ENCODE measurements at places on chromosomes 12 and 14. TPM values are rescaled to one million over a fixed set of nuclear protein-coding genes. Genes with fewer than 3 reads are reported as not detected.

- peak; percentile 3 for DNase-seq
These were observed 121.3 kb downstream of the RPS29 start for GRCh38 chr14:49464885-49465284.

DNA sequence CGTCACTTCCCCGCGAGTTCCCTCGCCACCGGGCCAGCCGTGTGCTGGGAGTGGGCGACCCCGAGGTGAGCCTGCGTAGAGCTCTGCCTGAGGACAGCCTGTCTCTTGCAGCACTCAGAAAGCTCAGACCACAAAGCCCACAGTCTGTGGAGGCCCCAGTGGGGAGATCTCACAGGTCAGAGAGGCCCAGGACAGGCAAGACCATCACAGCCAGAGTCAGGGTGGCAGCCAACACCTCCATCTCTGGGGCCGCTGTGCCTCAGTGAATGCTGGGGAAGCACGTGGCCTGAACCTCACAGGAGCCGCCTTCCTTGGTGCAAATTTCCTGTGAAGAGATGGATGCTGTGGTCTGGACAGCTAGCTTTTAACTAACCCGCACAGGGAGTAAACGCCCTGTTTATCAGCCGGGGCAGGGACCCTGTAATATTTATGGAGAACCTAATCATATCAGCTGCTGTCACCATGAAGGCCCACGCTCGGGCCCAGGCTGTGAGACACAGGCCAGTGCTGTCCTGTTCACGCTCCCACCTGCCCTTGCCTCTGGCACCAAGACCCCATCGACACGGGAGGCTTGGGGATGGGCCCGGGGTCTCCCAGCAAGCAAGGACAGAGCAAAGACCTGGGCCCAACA, 56.9 kb downstream of the CDC42BPB start:
- DNase-seq, result no peak

DNA sequence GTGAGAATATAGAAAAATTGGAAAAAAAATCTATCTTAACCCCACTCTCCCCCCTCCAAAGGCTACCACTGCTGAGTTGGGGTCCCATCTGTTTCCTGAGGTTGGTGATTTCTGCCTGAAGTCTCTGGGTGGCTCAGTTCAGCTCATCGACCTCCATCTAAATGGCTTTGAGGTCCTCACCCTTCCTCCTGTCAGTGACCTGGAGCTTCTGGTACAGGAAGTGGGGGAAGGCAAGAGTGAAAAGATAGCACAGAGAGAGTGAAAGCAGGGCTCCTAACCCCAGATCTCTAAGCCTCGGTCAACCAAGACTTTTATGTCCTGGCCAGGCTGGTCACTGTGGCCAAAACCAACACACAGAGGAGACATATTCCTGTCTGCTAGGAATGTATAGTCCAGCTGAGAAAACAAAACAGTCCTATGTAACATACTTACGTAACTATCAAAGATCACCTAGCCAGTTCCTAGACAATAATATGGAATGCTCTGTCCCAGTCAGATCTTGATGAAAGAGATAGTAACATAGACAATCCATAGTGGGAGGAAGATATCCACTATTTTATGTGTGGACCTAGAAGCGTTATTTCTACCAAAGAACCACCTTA, 12.3 kb upstream of the KRT73 start:
- no peak for DNase-seq

DNA sequence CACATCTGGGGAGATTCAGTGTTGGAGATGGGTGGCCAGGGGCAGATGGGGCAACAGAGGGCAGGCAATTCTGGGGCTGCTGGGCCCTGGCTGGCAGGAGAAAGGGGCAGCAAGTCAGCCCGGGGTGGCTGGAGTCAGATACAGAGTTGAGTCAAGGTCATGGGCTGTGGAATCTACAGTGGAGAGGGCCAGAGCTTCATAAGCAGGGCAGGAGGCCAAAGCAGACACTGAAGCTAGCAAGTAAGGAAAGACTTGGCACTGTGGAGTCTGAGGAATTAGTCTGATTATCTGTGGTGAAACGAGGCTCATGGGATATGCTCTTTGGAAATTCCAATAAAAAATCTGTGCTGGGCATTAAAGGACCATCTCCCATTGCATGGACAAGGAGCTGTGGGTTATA, 95.5 kb downstream of the TMX1 start:
- DNase-seq, result no peak

DNA sequence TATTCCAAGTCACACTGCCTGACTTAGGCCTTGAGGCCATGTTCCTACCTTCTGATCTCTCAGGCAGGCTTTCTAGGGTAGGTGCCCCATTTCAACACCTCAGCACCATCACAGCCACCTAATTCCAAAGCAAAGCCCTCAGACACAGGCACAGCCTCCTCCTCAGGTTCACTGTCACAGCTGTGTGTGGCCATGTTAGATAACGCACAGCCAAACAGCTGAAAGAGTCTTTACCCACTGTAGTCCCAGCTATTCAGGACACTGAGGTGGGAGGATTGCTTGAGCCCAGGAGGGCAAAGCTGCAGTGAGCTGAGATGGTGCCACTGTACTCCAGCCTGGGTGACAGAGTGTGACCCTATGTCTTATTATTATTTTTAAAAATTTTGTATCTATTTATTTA, 7.3 kb upstream of the TMEM229B start:
- no peak for DNase-seq

DNA sequence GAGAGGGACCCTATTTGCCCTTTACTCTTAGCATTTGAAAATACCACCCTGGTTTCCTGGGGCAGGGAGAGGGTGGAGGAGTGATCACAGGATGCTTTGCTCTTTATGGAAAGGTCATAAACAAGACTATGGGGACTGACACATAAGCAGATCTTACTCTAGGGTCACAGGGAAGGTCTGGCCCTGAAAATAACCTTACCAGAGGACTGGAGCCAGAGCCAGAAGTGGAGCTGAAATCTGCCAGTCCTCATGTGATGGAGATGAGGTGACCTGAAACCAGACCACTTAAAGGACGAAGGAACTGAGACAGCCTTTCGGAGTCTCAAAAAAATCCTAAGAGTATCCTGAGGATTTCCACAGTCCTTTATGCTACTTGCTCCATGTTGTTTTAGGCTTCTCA, 12.4 kb downstream of the PFKM start:
- no peak for DNase-seq

GRCh38 chr12:130830246-130830551, 8.9 kb downstream of the STX2 start:
- DNase-seq, result no peak

DNA sequence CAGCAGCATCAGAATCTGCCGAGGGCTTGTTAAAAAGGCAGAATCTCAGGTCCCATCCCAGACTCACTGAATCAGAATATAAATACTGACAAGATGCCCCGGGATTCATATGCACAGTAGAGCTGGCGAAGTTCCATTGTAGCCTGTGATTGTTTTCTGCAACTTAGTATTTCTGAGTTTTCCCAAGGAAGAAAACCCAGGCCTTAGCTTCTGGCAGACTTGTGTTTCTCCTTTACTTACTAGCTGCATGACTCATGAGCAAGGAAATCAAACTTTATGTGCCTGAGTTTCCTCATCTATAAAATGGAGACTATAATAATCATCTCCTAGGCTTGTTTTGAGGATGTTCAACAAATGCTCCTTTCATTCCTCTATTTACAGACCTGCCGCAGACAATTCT, 278.5 kb upstream of the PLEKHG7 start:
- no peak for DNase-seq

DNA sequence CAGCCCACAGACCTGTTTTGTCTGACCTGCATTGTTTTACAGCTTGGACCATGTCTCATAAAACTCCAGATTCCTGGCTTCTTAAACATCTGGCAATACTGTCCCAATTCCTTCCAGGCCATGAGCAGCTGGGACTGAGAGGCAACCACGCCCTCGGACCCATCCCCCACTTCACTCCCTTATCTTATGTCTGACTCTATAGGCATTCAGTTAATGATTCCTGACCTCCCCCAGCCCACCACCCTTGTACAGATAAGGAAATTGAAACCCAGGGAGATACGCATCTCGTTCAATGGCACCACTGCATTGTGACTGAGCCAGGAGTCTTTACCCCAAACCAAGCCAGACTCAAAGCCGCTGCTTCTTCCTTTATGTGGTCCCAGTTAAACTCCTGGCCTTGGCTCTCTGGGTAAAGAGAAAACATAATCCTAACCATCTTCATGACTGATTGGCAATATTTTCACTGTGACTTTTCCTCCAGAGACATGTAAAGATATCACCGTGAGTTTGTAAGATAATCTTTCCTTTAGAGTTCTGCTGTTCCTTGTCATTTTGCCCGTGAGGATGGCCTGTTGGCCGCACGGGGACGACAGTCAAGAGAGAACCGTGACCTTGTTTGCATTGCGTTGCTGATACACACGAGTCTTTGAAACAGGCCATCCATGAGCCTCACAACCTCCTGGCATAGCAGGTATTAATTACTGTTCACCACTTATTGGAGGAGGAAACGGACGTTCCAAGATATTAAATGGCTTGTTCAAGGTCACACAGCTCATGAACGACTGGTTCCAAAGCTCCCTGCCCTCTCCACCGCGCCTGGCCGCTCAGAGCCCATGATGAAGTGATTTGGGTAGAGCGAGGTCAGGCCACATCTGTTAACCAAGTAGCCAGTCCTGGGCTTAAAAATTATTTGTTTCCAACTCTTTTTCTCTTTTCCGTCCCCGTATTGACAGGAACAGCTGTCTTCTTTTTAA, 39.4 kb downstream of the MAP1LC3B2 start:
- no peak for DNase-seq

GRCh38 chr12:95633049-95633731, 81.9 kb upstream of the USP44 start:
- no peak for DNase-seq

DNA sequence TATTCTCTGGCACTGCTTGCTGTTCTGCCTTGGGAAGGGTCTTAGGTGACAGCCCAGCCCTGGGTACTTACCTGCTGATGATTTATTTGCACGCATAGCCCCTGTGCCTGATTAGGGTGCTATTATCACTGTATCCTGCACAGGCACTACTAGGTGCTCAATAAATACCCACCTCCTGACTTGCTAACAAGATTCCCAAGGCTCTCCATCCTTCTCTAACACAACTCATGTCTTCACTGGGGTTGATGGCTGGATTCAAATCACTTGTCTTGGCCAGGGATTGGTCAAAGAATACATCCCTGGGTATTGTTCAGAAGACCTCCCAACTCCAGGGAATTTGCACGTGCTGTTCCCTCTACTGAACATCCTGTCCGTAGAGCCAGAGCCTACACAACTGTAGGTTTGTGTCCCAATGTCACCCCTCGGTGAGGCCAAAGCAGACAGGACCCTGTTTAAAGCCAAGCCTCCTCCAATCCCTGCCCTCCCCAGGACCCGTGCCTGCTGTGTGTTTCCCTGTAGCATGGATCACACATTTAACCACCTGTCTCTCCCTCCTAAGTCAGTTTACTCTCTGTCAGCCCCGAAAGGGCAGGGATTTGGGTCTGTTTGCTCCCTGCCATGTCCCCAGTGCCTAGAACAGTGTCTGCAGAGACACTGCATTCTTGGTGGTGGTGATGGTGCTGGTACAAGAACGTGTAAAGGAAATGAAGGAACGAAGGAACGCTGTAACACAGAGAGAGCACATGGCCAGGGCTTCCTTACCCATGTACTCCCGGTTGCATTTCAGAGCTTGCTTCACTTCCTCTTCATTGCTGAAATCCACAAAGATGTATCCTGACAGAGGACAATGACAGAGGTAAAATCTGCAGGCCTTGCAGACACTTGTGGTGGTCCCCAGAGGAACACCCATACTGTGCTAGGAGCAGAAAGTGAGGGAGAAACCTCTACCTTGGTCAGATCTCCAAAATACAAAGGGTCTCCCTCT, 16.5 kb downstream of the RBM19 start:
- DNase-seq, result no peak

DNA sequence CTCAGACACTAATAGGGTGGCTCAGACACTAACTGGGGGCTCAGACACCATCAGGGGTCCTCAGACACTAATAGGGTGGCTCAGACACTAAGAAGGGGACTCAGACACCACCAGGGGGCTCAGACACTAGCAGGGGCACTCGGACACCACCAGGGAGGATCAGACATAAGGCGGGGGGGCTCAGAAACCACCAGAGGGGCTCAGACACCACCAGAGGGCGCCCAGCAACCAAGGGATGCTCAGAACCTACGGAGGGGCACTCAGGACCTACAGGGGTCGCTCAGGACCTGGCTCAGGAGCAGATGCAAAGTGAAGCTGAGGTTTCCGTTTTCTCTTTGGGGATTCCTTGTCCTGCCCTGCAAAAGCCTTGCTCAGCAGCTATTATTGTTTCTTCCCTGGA, 448.5 kb downstream of the TMEM121 start:
- DNase-seq, result no peak

DNA sequence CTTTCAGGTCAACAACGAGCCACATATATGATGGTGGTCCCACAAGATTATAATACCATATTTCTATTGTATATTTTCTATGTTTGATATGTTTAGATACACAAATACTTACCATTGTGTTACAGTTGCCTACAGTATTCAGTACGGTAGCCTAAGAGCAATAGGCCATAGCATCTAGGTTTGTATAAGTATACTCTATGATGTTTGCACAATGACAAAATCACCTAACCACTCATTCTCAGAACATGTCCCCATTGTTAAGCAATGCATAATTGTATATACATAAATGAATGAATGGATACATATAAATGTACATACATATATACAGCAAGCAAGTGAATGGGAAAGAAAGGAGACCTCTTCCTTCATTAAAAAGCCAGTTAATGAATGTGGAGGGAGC, 23.8 kb downstream of the TMTC1 start:
- no peak for DNase-seq

- no peak for DNase-seq
These were observed 6.3 kb downstream of the TBPL2 start for GRCh38 chr14:55433880-55434804.

GRCh38 chr12:51904951-51905470, 2.3 kb upstream of the ACVRL1 start:
- no peak for DNase-seq

Gene C12orf50
- total RNA-seq, result 0.08 TPM

Gene TMTC1
- not detected for total RNA-seq

Gene GPN3
- total RNA-seq, result 43.7 TPM

Gene MYO1H
- total RNA-seq, result 0.11 TPM

Data from OCI-LY7 (cell line).